ENCODE measurements at places on chromosomes 2 and 18.

GRCh38 chr2:208546107-208546506, 139.5 kb downstream of the PTH2R start:
- DNase-seq, result no peak

- DNase-seq, result no peak
Measured at GRCh38 chr2:167776359-167776758, 471.0 kb downstream of the STK39 start.

DNA sequence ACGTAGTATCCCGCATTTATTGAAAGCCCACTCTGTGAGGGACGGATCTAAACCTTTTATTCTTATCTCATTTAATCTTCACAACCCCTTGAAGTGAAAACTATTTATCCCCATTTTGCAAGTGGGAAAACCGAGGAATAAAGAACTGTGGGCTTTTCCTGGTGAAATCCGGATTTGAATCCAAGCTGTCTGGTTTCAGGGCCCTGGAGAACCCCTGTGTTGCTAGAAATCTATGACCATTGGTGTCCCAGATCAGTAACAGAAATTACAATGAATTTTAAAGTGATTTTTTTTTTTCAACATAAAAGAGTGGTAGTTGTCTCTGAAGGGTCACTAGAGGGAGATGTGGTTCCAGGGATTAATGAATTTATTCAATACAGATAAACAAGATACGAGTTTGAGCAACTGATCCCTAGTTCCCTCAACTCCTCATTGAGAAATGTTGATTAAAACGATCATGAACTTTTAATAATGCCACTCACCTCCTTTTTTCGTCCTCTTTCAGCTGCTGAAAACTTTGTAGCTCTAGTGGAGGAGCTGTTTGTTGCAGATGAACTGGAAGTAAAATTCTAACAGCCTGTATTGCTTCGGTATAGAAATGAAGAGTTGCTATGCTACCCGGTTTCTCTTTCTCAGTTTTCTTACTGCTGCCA, 940 bp downstream of the XRCC5 start:
- no peak for DNase-seq

DNA sequence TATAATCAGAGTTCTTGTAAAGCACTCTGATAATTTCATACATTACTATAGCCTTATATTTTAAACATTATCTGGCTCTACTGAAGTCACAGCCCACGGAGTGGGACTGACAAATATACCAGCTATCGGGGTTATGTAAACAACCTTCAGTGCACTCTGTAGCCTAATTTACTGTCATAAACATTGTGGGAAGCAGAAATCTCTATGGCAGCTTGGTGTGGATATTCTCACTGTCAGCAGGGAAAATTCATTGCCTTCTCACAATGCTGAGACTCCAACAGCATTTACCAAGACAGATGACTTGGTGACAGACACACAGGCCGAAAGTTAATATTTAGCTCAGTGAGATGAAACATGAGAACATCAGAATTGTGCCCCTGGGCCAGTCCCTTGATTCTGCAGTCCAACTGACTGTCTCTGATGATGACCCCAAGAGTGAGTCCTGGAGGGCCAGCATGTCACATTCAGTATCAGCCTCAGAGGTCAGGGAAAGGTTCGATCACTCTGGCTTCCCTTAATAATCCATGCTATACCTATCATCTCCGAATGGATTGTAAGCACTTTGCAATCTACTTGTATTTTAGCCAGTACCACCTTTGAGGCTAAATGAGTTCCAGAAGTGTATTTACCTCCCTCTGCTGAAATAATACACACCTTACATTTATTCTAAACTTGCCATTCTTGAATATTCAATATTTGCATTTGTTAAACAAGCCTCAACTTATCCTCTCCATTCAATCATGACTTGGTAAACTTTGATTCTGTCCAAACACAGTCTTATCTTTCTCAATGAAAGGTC, 146.2 kb upstream of the OSR1 start:
- DNase-seq, result no peak

DNA sequence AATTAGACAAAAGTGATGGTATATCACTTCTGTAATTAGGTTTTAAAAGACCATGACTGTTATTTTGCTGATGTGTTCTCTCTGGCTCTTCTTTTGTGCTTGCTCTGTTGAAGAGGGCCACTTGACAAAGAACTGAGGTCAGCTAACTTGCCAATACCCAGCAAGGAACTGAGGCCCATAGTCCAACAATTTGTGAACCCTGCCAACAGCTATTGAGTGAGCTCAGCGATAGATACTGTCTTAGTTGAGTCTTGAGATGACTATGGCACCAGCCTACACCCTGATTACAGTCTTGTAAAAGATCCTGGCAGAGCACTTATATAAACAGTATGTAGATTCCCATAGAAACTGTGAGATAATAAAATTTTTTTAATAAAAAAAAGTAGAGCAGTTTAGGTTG, 103.0 kb downstream of the BMPR2 start:
- DNase-seq, result no peak

DNA sequence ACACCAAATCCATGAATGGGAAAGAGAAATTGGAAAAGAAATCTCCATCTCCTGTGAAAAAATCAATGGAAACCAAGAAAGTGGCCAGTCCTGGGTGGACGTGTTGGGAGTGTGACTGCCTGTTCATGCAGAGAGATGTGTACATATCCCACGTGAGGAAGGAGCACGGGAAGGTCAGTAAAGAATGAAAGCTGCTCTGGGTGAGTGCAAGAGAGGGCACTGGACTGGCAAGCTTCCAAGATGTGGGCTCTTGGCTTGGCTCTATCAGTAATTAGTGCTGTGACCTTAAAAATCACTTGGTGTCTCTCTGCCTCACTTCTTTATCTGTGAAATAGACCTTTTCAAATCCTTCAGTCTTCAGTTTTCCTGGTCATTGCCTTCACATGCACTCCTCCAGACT, 89.0 kb downstream of the ZNF532 start:
- no peak for DNase-seq

DNA sequence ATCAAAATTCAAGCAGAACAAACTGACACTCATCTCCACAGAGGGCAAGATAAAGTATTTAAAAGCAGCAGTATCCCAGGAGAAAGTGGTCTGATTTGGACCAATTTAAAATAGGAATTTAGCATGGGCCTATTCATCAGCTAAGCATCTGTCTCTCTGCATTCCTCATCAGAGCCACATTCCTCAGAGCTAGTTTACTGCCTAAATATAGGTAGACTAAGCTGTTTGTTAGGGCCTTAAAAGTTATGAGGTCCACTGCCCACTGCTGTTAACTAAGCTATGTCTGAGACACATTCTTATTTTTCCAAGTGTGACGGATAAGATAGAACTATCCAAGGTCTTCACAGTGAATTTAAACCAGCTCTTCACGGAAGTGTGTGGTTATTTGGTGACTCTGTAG, 17.6 kb downstream of the NEB start:
- no peak for DNase-seq

DNA sequence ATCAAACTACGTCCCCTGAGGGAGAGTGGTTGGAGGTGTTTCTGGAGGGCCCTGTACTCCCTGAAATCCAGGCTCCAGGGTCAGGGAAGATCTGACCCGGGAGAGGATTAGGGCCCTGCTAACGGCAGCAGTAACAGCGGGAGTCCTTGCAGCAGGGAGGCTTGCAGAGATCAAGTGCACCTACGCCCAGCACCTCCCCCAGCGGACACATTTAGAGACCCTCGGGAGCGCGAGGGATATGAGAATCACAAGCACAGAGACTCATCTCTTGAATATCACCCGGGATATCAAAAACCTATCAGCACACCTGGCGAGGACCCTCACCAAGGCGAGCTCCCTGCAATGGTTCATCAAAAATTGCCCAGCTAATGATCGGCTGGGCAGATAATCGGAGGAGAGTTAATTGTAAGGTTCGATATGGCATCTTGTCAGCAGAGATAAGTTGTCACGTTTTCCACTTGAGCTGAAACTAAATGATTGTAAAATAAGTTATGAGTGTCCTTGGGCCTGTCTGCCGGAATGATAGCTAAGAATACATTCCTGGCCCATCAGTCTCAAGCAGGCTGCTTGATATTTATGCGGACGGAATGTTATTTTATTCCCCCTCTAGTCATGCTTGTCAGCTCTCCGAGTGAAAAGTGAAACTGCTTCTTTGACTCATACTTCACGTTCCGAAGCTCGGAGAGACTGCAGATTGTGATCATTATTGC, 209.8 kb downstream of the GBX2 start:
- DNase-seq, result no peak

DNA sequence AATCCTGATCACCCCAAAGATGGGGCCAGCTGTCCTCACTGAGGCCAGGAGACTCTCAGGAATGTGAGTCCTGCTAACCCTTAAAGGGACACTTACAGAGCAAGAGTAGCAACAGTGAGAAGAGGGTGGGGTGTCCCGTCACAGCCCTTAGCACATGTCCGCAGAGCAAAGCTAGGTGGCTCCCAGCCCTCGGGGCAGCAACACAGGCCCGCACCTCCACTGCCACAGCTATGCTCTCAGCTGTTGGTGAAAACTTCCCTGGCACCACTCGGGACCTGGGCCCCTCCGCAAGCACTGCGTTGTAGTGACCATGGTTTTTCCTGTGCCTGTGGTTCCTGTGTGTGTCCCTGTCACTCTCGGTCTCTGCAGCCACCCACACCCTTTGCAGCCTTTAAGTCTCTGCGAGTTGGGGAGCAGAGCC, 76.4 kb upstream of the UXS1 start:
- no peak for DNase-seq

GRCh38 chr2:136126021-136126420, 8.1 kb upstream of the CXCR4 start:
- DNase-seq, result no peak

DNA sequence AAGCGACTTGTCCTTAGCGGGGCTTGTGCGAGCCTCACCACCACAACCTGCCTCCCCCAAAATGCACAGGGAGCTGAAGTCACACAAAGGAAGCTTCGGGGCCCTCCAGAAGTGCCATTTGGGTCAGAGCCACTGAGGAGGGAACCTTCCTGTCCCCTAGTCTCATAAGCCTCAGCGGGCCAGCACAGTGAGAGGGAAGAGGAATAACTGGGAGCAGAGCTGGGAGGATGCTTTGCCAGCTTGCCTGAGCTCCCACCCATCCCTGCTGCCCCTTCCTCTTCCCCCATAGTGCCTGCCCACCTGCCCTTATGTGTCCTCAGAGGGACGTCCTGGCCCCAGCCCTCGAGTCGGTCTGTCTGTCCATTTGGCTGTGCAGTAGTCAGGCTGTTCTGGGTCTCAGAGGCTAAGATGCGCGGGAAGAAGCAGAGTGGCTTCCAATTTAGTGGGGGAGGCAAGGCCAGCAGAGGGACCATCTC, 51.8 kb upstream of the GPR17 start:
- DNase-seq, result no peak

GRCh38 chr2:40654346-40654745, 202.5 kb upstream of the SLC8A1 start:
- DNase-seq, result no peak

DNA sequence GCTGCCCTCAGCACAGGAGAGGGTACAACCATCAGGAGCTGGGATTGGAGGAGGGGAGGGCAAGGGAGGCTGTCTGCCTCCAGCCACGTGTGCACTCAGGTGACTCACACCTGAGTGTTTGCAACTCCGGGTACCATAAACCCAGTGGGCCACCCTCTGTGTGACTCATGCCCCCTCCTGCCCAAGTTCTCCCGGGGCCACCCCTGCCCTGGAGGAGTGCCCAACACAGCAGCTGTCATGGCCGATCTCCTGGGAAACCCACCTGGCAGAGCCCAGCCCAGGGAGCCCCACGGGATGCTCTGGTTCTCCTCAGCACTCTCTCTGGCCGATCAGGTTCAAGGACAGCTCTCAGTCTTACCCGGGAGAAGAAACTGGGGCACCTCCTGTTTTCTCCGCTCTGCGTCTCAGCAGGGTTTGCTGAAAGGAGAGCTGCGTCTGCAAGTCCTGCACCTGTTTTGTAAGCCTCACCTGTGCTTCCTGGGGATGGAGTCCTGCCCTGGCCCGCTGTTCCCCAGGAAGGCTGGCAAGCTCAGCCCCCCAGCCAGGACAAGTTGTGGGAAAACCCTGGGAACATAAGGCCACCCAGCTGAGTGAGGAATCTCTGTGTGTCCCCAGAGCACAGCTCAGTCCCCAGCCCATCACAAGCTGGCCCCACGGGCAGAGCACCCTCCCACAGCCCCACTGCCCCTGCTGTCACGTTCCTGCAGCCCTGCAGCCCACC, 44.0 kb upstream of the UBE2F start:
- DNase-seq, result no peak

DNA sequence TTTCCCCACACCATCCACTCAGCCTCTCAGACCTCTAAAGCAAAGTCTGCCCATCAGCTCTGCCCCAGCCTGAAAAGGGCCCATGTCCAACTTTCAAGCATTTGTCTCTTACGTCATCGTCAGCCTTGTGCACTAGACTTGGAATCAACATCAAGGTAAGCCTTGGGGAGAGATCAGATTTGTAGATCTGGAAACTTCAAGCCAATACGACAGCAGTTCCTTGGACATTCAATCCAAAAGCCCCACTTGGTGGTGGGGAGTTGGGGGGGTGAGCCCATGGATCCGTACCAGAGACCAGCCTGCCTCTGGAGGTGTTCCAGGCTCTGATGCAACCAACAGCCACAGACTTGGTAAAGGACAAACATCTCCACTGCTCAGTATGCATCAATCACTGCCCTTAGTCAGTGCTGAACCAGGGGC, 206.8 kb upstream of the MEIS1 start:
- no peak for DNase-seq

DNA sequence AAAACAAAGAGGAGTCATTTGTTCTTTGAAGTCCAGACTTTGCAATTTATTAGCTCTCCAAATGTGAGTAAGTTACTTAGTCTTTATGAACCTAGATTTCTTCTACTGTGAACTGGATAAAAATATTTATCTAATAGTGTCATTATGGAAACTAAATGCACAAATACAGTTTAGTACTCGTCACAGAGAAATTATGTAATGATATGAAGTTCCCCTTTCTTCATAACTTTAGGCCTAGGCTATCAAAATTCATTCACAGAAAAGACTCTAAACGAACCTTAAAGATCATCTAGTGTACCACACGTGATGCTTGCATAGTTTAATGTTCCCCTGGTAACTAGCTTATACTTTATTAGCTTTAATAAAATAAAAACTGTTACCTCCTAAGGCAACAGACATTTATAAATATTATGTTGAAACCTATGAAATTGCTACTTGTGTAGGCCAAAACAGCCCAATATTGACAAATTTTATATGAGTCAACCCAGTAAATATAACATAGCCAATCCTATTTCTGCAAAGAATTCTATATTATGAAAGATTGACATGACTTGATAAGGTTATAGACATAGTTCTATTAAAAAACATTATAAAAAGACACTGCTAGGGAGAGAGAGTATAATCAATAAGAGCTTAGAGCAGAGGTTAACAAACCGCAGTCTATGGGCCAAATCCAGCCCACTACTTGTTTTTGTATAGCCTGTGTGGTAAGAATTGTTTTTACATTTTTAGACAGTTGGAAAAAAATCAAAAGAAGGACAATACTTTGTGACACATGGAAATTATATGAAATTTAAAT, 44.9 kb upstream of the ITPRID2 start:
- no peak for DNase-seq

- no peak for DNase-seq
Measured at GRCh38 chr2:15825276-15825980, 114.9 kb upstream of the MYCN start.

- no peak for DNase-seq
Measured at GRCh38 chr2:84757648-84758047, 123.2 kb downstream of the TRABD2A start.
